Renal pelvis (tissue), 12 donors: ENCODE measurements at places on chromosomes 4 and X. TPM values are rescaled to one million over a fixed set of nuclear protein-coding genes. Genes with fewer than 3 reads are reported as not detected.

SH2D1A gene
- polyA plus RNA-seq: 0.41 TPM

DRP2 gene
- 2.3 TPM for polyA plus RNA-seq

ODAPH gene
- not detected for polyA plus RNA-seq

PPEF2 gene
- polyA plus RNA-seq: 0.15 TPM

FGF5 gene
- polyA plus RNA-seq: not detected

FRMD7 gene
- 1.6 TPM for polyA plus RNA-seq
